ENCODE measurements at places on chromosomes 2 and 18.

DNA sequence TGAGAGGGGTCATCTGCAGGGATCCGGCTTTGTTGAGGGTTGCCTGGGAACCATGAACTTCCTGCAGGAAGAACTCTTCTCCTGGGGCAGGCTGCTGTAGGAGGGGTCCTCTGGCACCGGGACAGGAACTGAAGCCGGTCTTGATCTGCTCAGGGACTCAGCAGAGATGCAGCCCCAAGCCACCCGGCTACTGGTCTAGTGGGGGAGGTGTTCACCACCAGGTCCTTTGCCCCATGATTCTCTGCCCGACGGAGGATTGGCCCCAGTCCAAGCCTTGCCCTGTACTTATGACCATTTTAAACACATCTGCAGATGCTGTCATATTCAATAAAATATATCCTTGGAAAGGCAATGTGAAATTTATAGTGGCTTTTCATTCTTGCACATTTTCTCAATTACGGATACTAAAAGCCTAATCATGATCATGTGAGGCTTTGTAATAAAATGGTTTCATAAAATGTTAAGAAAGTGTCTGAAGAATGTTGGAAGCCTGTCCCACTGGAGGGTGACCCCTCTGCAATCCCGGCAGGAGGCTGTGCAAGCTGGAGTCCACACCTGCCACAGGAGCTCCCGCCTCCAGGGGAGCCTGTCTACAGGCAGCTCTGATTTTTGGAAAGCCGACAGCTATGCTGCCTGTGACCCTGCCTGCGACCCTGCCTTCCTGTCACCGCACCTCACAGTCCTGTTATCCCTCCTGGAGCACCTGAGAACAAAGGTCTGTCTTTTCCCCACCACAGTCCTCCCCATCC lies 98.8 kb upstream of the TAF1B start:
- no peak for DNase-seq

- peak; percentile 0 for DNase-seq
Measured at GRCh38 chr2:226622484-226622883, 177.1 kb downstream of the IRS1 start.

DNA sequence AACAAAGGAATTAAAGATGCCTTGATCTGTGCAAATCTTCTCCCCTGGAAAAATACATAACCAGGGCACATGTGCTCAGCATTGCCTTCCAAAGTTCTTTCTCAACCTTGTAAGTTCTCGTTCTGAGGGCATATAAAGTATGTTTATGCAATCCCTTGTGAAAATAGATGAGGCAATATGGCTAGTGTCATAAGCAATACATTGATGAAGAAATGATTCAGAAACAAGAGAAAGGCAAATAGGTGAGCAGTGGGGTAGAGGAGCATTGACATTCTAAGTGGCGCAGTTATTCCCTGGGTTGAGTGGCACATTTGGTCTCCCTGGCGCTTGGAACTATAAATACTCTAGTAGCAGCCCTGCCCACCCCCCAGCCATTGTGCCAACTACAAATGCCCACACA lies 57.4 kb upstream of the PGAP1 start:
- no peak for DNase-seq

DNA sequence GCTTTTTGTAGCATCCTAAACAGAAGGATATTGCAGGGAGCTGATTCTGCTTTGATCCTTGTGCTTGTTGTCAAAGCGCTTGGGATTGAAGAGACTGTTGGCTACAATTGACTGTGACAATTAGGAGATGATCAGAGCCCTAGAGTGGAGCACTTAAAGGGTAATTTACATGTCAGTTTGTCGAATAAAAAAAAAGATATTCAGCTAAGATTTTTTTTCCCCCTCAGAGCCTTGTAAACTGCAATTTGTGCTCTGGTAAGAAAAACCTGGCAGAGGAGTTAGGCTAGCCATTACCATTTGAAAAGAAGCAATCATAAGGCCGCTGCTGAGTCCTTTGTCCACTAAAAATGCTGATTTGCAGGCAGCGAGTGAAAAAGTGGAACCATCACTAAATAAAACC lies 47.8 kb upstream of the ZEB2 start:
- peak; percentile 36 for DNase-seq
